ENCODE measurements at places on chromosomes 3 and 15.

GRCh38 chr15:66284271-66284670, 9.1 kb upstream of the DIS3L start:
- DNase-seq, result no peak

GRCh38 chr15:27361438-27361837, 390.5 kb downstream of the GABRG3 start:
- no peak for DNase-seq

DNA sequence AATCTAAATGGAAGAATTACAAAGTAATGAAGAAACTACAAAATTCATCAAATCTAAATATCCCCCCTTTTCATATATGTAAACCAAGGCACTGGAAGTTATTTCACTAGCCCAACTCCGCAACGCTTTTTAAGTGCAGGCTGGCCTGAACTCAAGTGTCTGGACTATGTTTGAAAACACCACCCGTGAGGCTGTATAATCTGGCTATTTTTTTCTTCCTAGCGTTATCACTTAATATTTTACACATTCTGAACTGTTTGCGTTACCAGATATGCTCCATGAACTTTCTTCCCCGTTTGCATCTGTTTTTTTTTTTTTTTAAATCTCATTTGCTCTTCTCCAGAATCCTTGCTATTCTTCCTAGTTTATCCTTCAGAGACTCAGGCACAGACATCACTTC, 619.5 kb upstream of the CBLB start:
- no peak for DNase-seq

- DNase-seq, result no peak
Measured at GRCh38 chr3:175743733-175744400, 884.7 kb downstream of the NAALADL2 start.

- DNase-seq, result peak; percentile 94
Measured at GRCh38 chr15:78065284-78065872, 12.1 kb downstream of the TBC1D2B start.

DNA sequence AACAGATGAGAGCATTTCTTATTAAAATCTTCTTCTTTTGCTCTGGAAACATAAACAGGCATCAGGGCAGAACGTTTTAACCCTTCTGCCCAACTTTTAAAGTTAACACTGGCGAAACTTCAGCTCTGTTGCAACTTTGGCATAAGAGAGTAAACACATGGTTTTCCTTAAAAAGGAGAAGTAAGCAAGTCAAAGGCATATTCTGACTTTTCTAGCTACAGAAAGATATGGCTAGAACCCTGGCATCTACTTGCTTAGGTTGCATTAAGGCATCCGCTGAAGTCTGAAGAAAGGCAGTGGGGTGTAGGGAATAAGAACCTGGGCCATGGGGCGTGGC, 13.3 kb upstream of the IL16 start:
- no peak for DNase-seq

DNA sequence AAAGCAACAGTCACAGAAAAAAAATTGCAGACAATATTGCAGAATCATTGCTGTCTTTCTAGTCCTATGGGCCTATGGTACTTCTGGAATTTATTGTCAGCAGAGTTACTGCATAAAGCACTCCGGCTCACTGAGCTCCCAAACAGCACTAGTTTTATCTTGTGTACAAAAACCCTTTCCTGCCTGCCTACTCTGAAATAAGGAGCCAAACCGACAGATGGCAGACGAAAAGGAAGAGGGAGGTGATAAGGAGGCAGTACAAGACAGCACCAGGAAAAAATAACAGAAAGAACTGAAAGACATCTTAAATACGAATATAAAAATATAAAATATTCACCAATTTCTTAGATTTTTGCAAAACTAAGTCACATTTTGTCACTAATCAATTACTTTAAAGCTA, 15.6 kb downstream of the HERC1 start:
- no peak for DNase-seq

DNA sequence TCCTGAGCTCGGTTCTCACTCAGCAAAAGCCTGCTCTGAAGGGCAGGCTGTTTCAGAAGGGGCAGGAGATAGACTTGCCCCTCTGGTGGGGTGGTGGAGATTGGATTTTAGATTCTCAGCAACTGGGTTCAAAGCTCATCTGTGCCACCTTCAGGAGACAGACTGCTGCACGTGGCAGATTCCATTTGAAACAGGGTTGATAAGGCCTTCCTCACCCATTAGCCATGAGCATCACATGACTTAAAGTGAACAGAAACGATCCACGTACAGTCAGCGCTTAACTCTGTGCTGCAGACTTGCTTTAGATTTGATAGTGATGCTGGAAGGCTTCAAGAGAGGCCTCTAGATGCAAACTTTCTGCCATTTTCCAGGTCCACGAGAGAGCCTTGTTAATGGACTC, 35.0 kb upstream of the MGLL start:
- no peak for DNase-seq

GRCh38 chr3:141646760-141647561, 91.1 kb upstream of the RNF7 start:
- peak; percentile 41 for DNase-seq

DNA sequence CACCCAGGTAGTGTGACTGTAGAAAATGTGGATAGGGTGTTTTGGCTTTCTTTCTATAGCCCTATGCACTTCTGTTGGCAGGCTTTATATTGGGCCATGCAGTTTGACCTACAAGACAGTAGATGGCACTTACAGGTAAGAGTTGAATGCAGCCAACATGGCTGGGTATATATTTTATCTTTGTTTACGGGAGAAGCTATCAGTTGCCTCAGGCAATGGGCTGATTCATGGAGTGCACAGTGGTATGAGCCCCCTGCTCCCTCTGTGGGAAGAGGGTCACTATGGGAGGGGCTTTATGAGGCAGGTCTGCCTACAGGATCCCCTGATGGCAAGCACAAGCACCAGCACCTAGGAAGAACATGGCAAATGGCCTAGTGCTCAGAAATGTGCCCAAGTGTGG, 301.2 kb upstream of the CDIN1 start:
- peak; percentile 14 for DNase-seq

DNA sequence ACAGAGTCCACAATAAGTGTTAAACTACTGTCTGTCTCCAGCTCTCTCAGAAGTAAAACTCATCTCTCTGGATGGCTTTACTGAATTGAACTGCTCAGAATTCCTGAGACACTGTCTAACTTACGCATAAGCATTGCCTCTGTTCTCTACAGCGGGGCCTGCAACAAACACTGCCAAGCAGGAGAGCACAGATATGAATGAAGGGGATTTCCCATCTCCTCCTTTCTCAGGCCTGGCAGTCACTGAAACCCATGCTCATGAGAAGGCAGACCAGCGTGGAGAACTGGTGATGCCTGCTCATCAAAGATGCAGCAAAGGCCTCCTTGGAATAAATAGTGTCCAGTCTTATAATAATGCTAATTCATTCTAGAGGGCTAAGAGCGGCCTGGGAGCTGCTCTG, 10.3 kb downstream of the RASGRP1 start:
- DNase-seq, result no peak

- no peak for DNase-seq
Measured at GRCh38 chr15:96593735-96594134, 263.2 kb downstream of the NR2F2 start.
